ENCODE measurements at places on chromosomes 6 and 20.
A peak's percentile ranks its signal among the peaks of the same experiment; 100 is the strongest.

DNA sequence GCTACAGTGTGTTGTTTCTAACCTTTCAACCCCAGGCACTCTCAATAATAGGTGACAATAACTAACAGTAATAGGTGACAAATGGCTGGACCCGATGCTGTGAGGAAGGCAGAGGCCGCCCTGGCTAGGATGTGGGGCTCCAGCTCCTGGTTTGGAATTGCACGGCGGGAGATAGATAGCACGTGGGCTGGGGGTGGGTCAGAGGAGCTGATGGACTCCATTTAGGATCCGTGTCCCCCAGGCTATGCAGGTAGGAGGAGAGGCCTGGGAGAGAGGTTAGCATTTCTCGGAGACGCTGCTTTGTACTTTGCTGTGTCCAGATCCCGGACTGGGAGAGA, 61.4 kb downstream of the EZR start:
- no peak for DNase-seq

DNA sequence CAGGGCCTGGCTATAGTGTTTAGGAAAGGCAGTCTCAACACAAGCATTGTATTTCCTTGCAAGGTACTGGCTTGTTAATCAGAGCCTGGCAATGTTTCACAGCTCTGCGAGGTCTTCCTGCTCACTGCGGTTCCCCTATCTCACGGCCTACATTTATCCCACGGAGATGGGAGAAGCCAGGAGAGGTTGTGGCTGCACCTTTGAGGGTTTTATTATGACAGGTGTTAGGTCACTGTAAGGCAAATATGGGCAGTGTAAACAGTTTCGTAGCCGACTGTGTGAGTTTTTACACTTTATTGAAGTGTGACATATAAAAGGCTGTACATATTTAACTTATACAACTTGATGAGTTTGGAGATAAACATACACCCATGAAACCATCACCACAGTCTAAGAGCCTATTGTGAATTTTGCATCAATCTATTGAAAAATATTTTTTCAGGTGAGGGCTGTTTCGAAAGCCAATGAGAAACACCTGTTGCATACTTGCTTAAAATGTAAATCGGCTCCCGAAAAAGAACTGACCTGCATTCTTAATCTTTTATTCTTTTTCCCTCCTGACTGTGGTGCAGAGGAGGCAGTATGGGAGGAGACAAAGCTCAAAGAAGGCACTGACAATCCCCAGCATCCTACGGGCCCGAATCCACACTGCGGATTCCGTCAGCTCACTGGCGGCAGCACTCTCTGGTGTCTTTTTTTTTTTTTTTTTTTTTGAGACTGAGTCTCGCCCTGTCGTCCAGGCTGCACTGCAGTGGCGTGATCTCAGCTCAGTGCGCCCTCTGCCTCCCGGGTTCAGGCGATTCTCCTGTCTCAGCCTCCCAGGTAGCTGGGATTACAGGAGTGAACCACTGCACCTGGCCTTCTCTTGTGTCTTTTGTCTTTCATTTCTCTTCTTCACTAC, 7.5 kb upstream of the RBM38 start:
- DNase-seq, result no peak

- peak; percentile 86 for DNase-seq
Observed at GRCh38 chr20:13009682-13010406, 1.1 kb downstream of the SPTLC3 start.

- DNase-seq, result no peak
Observed at GRCh38 chr20:23205611-23206041, 119.5 kb upstream of the CD93 start.

- no peak for DNase-seq
Observed at GRCh38 chr6:138258197-138258596, 39.9 kb upstream of the PBOV1 start.

DNA sequence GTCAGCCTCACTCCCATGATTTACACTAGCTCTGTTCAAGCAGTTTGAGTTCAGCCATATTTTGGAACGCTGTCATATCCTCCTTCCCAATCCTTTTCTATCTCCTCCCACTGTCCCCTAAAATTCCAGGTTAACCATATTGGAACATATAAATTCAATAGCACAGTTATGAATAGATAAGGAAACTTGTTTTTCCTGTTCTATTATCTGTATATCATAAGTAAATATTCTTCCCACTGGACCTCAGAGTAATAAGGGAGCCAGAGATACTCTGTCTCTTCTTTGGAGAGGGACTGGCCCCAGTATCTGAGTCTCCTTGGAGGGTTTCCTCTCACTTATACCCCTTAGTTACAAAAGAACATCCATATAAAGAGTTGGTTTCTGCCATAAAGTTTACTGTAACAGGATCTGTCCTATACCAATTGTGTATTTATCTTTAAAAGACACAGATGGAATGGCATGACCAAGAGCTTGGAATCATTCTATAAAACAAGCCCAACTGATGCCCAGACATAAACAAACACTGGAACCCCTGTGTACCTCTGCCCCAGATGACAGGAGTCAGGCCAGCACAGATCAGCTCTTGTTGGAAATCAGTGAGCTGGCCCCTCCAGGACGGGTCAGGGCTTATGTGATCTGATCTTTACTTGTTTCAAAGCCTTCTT, 67.1 kb downstream of the EPB41L2 start:
- DNase-seq, result no peak

DNA sequence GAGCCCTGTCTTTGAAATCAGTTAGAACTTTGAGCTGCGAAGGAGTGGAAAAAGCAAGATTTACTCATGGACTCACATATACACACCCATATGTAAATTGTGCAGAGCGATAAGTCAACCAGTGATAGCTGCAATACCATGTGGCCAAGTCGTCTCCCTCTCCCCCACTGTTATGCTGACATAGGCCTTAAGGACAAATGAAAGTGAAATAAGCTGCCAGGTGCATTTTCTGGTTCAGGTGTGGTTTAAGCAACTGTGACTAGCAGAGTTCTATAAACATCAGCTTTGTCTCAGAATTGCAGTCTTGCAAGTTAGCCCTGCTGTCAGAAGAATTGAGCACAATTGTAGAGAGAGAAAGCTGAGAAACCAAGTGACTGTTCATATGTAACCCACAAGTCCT, 9.6 kb downstream of the FAM83B start:
- DNase-seq, result no peak

DNA sequence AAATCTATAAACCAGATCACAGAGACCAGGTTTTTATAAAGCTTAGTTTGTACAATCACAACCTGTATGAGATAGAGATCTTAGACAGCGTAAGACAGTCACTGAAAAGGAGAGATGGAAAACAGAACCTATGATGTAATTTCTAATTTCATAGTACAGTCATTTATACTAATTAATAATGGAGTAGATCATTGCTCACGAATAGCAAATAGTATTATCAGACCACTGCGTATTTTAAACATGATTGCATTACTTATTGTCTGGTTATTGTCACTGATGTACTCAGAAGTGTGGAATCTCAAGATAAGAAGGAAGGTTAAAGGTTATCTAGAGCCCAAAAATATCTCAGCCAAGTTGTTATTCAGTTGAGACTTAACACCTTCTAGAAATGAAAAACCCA, 115.6 kb downstream of the KHDC1L start:
- DNase-seq, result no peak

- no peak for DNase-seq
Observed at GRCh38 chr20:10843146-10843711, 169.4 kb upstream of the JAG1 start.

- peak; percentile 97 for DNase-seq
Observed at GRCh38 chr6:13217206-13217905, 111.0 kb downstream of the TBC1D7 start.

- DNase-seq, result peak; percentile 48
Observed at GRCh38 chr6:56756791-56757587, 114.3 kb upstream of the DST start.

DNA sequence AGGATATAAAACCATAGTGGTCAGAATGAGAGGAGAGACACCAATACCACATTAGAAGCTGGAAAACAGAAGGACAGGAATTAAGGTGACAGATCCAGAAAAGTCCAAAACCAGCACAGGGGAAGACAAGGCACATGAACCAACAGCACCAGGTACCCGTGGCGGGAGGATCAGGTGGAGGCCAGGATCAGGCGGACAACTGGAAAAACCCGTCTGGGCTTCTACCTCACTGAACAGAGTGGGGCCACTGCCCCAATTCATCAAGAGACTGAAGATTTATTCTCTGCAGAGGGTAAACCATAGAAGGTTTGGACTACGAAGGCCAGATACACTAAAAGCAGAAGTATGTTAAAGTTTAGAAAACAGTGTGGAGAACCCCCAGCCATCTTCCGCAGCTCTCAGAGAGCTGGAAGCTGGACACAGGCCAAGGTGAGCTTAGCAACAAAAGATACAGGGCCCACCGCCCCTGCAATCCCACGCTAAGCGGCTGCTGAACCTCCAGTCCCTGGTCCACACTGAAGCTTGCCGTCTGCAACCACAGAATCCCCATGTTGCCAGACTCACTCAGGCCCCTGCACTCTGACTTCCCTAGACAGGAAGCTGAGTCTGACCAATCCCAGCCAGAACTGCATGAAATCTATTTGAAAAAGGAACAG, 29.9 kb downstream of the ABHD12 start:
- DNase-seq, result no peak

GRCh38 chr6:106849120-106849519, 125.4 kb downstream of the CD24 start:
- DNase-seq, result no peak

DNA sequence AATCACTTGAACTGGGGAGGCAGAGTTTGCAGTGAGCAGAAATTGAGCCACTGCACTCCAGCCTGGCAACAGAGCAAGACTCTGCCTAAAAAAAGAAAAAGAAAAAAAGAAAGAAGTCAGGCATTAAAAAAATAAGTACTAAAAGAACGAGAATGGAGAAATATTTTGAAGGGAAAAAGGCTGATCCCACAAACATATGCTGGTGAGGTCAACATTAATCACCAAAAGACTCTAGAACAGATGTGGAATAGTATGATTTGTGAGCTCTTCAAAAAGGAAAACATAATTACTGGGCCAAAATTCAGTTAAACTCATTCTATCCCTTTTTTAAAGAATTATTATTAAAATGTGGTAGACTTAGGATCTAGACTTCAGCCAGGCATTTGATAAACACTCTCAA, 61.2 kb upstream of the NRSN1 start:
- DNase-seq, result no peak

DNA sequence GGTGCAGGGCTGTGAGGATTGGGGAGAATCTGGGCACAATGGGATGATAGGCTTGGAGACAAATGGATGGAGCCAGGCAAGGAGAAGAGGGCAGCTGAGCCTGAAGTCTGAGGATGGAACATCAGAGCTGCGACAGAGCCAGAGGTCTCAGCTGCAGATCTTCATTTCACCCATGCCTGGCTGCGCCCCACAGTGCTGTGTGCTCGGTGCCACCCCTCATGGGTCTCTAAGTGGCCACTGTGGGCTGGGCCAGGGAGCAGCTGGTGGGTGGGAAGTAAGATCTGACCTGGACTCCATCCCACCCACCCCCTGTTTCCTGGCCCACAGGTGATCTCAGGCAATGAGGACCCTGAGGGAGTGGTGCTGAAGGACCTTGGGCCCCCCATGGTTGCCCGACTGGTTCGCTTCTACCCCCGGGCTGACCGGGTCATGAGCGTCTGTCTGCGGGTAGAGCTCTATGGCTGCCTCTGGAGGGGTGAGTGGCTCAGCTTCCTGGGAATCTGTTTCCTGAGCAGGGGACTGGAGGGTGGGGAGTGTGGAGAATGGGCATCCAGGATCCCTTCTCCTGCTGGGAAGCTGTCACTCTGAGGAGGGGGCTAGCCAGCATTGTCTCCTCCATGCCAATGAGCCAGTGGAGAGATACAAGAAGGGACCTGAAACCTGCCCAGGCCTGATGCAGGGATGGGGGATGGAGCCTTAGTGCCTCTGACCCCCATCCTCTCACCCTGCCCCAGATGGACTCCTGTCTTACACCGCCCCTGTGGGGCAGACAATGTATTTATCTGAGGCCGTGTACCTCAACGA, 6.5 kb downstream of the DDR1 start:
- no peak for DNase-seq

- no peak for DNase-seq
Observed at GRCh38 chr20:23121751-23122320, 35.7 kb upstream of the CD93 start.

- DNase-seq, result no peak
Observed at GRCh38 chr20:36272547-36273220, 33.5 kb upstream of the DLGAP4 start.

DNA sequence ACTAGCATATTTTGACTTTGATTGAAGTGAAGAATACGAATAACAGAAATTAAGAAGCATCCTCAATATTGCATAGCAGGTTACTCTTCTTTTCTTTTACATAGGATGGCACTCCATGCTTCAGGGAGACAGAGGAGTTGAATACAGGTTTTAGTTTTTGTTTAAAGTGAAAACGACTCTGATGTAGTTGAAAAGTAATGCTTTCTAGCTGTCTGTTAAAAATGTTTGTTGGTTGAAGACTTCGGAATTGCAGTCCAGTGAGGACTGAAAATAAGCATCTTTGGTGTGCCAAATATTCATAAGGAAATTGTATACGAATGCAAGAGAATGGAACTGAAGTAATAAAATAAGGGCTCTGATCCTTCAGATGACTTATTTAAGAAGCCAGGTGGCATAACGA, 618 bp upstream of the SLC16A10 start:
- no peak for DNase-seq

DNA sequence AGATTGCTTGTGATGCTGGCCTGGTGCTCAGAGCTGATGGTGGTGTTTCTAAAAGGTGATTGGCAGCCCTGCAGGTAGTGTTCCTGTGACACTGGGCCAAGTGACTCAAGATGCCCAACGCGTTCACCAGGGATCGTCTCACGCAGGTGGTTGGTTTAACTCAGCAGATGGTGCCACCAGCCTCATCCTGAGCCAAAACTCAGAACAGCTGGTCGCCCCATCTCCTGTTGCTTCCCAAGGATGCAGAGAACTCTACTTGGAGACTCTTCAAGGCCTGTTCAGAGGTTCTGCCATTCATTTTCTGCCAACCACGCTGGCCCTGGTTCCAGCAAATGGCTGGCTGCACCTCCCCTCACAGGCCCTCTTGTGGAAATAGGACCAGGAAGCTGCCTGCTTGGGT, 394.4 kb downstream of the CDH26 start:
- DNase-seq, result no peak

GRCh38 chr6:155219858-155220301, 43.9 kb upstream of the CLDN20 start:
- no peak for DNase-seq

- DNase-seq, result no peak
Observed at GRCh38 chr6:147604373-147604772, 95.9 kb downstream of the SAMD5 start.

- no peak for DNase-seq
Observed at GRCh38 chr6:5318617-5319272, 57.4 kb downstream of the FARS2 start.

- no peak for DNase-seq
Observed at GRCh38 chr6:148557796-148558321, 189.0 kb upstream of the UST start.

- no peak for DNase-seq
Observed at GRCh38 chr6:111761783-111762312, 111.4 kb downstream of the FYN start.

GRCh38 chr6:128028183-128028582, 127.3 kb upstream of the THEMIS start:
- no peak for DNase-seq

DNA sequence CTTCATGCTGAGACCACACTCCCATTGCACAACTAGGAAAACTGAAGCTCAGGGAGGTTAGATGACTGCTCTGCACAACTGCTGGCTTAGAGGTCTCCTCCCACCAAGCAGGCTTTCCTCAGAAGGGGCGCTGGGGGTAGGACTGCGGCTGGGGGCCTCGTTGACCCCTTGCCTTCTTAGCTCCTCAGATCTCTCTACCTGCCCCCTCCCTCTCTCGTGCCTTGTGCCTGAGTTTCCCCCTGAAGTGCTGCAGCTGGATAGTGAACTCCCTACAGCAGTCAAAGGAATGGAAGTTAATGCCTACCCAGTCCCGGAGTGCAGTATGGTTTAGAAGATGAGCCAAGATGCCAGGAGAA, 149.8 kb downstream of the GRM4 start:
- no peak for DNase-seq
